ENCODE measurements at places on chromosomes 7 and 10. TPM values are rescaled to one million over a fixed set of nuclear protein-coding genes. Genes with fewer than 3 reads are reported as not detected.
A peak's percentile ranks its signal among the peaks of the same experiment; 100 is the strongest.

CADPS2 gene
- 11.5 TPM for total RNA-seq

DNA sequence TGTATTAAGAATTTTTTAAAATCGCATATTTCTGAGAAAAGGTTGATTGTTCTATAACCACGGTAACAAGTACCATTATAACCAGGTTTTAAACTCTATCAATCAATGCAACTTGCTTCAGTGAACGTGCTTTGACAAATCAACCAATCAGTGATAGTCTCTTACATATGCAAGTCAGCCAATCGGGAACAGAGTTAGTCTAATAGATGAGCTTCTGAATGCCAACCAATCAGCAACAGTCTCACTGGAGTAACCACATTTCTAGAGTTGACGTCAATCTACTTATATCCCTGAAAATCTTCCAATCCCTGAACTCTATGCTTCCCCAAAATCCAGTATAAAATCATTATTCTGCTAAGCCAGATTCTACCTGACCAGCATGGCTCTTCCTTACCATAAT is 44.7 kb upstream of the TRUB1 start:
- no peak for DNase-seq
- H3K4me3 ChIP-seq: no peak overlapping the region
- H3K4me1 ChIP-seq: no peaks in the 10 kb centered on the region
- no peaks in the 10 kb centered on the region for H3K27me3 ChIP-seq
- H3K36me3 ChIP-seq: no peaks in the 10 kb centered on the region
- no peak overlapping the region for H3K27ac ChIP-seq

GRCh38 chr10:22849077-22849805 is 78.6 kb upstream of the ARMC3 start:
- no peak overlapping the region for H3K4me3 ChIP-seq
- peak; percentile 45 for DNase-seq
- peak overlapping the region; percentile 67 for H3K27ac ChIP-seq
- no peaks in the 10 kb centered on the region for H3K4me1 ChIP-seq
- H3K27me3 ChIP-seq: no peaks in the 10 kb centered on the region

GRCh38 chr7:155410431-155410830 is 47.5 kb upstream of the EN2 start:
- H3K4me1 ChIP-seq: no peaks in the 10 kb centered on the region
- H3K4me3 ChIP-seq: no peak overlapping the region
- H3K27me3 ChIP-seq: peaks cover under 1% of the 10 kb centered on the region
- DNase-seq: no peak
- no peaks in the 10 kb centered on the region for H3K36me3 ChIP-seq

GRCh38 chr7:116441534-116441933 is 58.0 kb upstream of the CAV2 start:
- peaks cover 12% of the 10 kb centered on the region for H3K4me1 ChIP-seq
- peak overlapping the region; percentile 62 for H3K27ac ChIP-seq
- H3K36me3 ChIP-seq: no peaks in the 10 kb centered on the region
- DNase-seq: no peak

ADCY1 gene
- under 0.01 TPM for total RNA-seq

- no peak overlapping the region for H3K4me3 ChIP-seq
- no peak overlapping the region for H3K27ac ChIP-seq
- no peaks in the 10 kb centered on the region for H3K4me1 ChIP-seq
- H3K36me3 ChIP-seq: no peaks in the 10 kb centered on the region
Measured at GRCh38 chr10:131387018-131387529, 75.6 kb upstream of the TCERG1L start.

MACROH2A2 gene
- total RNA-seq: 35.0 TPM

DNA sequence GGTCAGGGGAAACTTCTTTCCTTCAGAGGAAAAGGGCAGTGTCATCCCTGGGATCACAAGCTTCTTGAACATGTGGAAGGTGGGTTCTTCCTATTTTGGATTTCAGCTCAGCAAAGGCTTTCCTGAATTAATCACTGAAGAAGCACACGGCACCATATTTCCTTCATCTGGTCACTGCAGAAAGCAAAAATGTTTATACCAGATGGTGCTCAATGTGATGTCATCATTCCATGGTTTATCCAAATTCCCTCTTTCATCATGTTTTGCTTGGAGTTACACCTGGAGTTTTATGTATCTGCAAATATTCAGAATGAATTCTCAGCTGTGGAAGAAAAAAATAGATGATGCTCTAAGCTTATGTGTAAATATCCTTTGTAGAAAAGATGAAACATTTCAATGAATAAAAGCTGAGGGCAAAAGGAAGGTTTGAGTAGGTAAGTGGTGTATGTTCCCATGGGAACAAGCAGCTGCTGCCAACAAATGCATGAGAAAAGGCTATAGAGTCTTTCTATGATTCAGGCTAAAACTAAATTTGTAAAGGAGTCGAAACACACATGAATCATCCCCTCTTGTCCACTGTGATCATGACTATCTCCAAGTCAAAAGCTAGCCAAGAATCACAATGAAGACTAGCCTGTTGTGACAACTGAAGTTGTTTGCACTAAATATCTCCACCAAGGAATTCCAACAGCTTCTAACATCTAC is 26.9 kb upstream of the BPGM start:
- no peaks in the 10 kb centered on the region for H3K27me3 ChIP-seq
- H3K4me1 ChIP-seq: no peaks in the 10 kb centered on the region
- no peaks in the 10 kb centered on the region for H3K36me3 ChIP-seq
- no peak for DNase-seq

GRCh38 chr7:44609829-44610228 is 3.4 kb downstream of the OGDH start:
- H3K4me3 ChIP-seq: no peak overlapping the region
- H3K27me3 ChIP-seq: no peaks in the 10 kb centered on the region
- no peaks in the 10 kb centered on the region for H3K4me1 ChIP-seq

GRCh38 chr10:13311177-13311575 is 11.3 kb upstream of the PHYH start:
- no peaks in the 10 kb centered on the region for H3K36me3 ChIP-seq
- no peak overlapping the region for H3K27ac ChIP-seq
- no peaks in the 10 kb centered on the region for H3K4me1 ChIP-seq
- DNase-seq: no peak

OPN4 gene
- total RNA-seq: not detected

GIMAP6 gene
- total RNA-seq: 37.3 TPM

DNA sequence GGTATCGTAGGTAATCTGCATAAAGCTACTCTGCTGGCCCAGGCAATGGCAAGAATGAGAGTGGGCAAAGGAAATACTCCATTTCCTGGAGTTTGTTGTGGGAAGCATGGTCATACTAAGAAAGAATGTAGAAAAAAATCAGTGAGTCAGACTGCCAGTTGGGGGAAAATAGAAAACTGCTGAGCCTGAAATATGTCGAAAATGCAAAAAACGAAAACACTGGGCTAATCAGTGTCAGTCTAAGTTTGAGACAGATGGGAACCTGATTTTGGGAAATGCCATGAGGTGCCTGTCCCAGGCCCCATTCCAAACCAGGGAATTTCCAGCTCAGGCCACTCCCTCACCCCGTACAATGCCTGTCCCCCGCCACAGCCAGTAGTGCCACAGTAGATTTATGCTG is 150.0 kb downstream of the ZNF33B start:
- no peak overlapping the region for H3K27ac ChIP-seq
- no peaks in the 10 kb centered on the region for H3K36me3 ChIP-seq
- H3K27me3 ChIP-seq: no peaks in the 10 kb centered on the region
- no peaks in the 10 kb centered on the region for H3K4me1 ChIP-seq
- H3K4me3 ChIP-seq: no peak overlapping the region

DNA sequence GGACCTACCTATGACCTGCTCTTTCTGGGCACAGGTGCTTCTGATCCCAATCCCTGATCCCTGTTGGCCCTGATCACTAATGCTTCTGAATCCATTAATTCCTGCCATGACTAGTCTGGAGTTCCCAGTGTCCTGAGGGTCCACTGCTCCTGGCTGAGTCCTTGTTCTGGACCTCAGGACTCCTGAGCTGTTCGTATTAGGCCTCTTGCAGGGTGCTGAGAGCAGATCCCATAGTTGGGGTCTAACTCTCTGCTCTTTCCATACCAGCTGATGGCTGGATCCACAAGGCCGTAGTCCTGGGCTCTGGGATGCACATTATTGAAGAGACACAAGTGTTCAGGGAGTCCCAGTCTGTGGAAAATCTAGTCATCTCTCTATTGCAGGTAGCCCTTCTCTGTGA is 7.0 kb downstream of the MRPL43 start:
- H3K27me3 ChIP-seq: no peaks in the 10 kb centered on the region
- no peak overlapping the region for H3K27ac ChIP-seq
- DNase-seq: no peak
- H3K36me3 ChIP-seq: no peaks in the 10 kb centered on the region
- no peaks in the 10 kb centered on the region for H3K4me1 ChIP-seq
- no peak overlapping the region for H3K4me3 ChIP-seq

POT1 gene
- 15.3 TPM for total RNA-seq

DNA sequence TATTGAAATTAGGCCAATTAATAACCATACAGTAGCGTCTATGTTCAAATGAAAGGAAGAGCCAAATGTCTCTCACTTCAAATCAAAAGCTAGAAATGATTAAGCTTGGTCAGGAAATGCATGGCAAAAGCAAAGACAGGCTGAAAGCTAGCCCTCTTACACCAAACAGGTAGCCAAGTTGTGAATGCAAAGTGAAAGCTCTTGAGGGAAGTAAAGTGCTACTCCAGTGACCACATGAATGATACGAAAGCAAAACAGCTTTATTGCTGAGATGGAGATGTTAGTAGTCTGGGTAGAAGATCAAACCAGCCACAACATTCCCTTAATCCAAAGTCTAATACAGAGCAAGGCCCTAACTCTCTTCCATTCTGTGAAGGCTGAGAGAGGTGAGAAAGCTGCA is 123.8 kb downstream of the TEX36 start:
- H3K4me1 ChIP-seq: no peaks in the 10 kb centered on the region
- no peaks in the 10 kb centered on the region for H3K27me3 ChIP-seq
- no peak overlapping the region for H3K27ac ChIP-seq
- DNase-seq: no peak
- no peak overlapping the region for H3K4me3 ChIP-seq

- no peaks in the 10 kb centered on the region for H3K36me3 ChIP-seq
- peaks cover 6% of the 10 kb centered on the region for H3K4me1 ChIP-seq
- H3K27ac ChIP-seq: no peak overlapping the region
- no peaks in the 10 kb centered on the region for H3K27me3 ChIP-seq
- H3K4me3 ChIP-seq: no peak overlapping the region
Measured at GRCh38 chr7:39709029-39709428, 85.7 kb downstream of the RALA start.

NOLC1 gene
- total RNA-seq: 36.8 TPM

DNA sequence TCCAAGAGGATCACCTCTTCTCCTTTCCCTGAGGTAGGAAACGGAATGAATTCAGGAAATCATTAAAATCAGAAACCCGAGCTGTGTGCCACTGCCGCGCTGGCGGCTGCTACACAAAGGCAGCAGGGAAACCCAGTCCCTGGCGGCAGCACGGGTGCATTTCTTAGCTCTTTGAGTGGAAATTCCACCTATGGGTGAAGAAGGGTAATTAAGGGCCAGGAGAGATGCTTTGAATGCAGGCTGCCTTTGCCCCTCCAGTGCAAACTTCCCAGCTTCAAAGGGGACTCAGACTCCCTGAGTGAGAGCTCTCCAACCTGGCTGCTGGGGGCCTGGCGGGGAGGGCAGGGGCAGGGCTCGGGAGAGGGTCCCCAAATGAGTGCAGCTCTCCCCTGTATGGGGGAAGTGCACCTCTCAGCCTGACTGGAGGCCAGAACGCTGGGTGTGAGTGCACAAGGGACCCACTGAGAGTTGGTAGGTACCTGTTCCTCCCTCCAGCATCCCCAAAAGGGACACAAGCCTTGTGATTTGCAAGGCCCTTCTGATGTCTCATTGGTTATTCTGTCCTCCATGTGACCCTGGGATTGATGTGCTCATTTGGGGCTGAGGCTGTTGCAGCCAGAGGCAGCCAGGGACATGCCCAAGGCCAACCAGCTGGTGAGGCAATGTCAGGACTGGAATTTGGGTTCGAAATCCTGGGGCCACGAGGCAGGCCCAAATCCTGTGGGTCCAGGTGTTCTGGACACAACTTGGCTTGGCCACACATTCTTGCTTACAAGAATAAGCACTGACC is 16.3 kb upstream of the ZMIZ1 start:
- H3K27me3 ChIP-seq: no peaks in the 10 kb centered on the region
- peak; percentile 12 for DNase-seq
- no peaks in the 10 kb centered on the region for H3K36me3 ChIP-seq
- no peak overlapping the region for H3K27ac ChIP-seq

CUBN gene
- 3.5 TPM for total RNA-seq

TAS2R3 gene
- 10.0 TPM for total RNA-seq

GRCh38 chr7:24017519-24017918 is 266.5 kb upstream of the NPY start:
- H3K4me1 ChIP-seq: no peaks in the 10 kb centered on the region
- H3K27me3 ChIP-seq: no peaks in the 10 kb centered on the region
- H3K4me3 ChIP-seq: no peak overlapping the region
- DNase-seq: no peak

DNA sequence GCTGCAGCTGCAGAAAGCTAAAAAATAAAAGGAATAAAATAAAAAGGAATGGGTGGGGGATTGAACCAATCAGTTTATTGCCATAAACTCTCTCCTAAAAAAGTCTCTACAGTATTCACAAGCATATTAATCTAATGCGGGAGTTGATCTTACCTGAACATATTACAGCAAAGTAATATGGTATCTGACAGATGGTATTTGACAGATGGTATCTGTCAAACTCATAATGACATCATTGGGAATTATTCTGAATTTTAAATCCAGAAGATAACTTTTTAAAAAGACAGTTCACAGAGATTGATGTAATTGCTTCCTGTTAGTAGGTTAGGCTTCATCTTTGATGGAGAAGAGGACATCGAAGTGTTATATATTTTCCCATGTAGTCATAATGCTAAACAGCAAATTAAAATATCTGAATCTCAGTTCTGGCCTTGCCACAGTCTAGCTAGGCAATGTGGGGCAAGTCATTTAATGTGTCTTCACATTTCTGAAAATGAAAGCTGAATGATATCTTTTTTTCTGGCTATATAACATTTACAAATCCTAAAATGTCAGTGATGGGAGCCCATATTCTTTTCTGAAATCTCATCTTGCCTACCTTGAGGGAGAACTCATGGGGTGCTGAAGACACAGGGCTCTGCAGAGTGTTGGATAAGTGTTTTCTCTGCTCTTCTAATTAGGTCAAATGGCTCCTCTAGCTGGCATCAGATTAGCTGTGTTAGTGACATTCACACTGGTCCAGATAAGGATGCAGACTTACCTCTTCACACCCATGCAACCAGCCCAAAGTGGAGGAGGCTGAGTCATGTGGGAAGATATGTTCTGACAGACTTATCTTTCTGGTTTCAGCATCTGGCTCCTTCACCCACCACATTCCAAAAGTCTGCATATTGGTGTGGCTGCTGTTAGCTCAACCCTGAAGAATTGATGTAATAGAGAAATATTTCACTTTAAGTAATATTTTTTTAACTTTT is 2.1 kb upstream of the LIPM start:
- no peak for DNase-seq
- no peak overlapping the region for H3K27ac ChIP-seq
- no peak overlapping the region for H3K4me3 ChIP-seq
- no peaks in the 10 kb centered on the region for H3K27me3 ChIP-seq
- no peaks in the 10 kb centered on the region for H3K36me3 ChIP-seq

FAM107B gene
- 44.7 TPM for total RNA-seq

- no peak overlapping the region for H3K27ac ChIP-seq
- no peak overlapping the region for H3K4me3 ChIP-seq
- H3K4me1 ChIP-seq: no peaks in the 10 kb centered on the region
- no peaks in the 10 kb centered on the region for H3K36me3 ChIP-seq
Measured at GRCh38 chr10:43876976-43877375, 228.3 kb upstream of the ZNF32 start.

PDK4 gene
- total RNA-seq: 12.0 TPM

GRCh38 chr10:103968441-103969391 is 1.8 kb downstream of the SLK start:
- H3K27me3 ChIP-seq: no peaks in the 10 kb centered on the region
- peak overlapping the region; percentile 93 for H3K27ac ChIP-seq
- H3K4me3 ChIP-seq: peak overlapping the region; percentile 99
